Skeletal muscle cell (primary cell): ENCODE measurements at places on chromosomes 13 and 19.

GRCh38 chr19:21439201-21439751, 42.3 kb downstream of the ZNF493 start:
- DNase-seq = no peak

DNA sequence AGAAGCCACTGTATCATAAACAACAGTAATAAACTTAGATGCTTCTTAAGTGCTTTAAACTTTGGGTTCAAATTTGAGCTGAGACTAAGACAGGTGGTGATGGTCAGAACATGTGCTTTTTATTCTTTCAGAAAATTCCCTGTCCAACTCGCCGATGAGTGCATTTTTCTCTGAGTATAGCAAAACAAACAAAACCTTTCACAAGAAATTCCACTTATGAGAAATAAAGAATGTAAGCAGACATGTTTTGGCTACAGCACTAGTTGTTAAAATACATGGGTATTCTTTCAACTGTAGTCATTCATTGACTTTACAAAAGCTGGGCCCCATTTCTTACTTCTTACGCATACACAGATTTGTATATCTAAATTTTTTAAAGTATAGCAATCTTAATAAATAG, 125.6 kb downstream of the SPRY2 start:
- DNase-seq = no peak

GRCh38 chr19:17455308-17456123, 5.2 kb downstream of the NXNL1 start:
- DNase-seq = no peak

DNA sequence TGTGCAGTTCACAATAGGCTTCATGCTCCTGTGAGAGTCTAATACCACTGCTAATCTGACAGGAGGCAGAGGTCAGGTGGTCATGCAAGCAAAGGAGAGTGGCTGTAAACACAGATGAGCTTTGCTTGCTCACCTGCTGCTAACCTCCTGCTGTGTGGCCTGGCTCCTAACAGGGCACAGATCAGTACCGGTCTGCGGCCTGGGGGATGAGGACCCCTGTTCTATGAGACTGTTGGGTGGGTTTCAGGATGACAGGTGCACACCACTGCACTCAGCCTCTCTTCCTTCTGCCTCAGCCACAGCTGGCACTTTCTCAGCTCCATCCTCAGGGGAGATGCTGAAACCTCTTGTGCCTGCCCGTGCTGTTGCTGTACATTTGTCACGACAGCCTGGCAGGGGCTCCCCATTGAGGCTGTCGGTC, 9.7 kb downstream of the CLEC4G start:
- DNase-seq = no peak

DNA sequence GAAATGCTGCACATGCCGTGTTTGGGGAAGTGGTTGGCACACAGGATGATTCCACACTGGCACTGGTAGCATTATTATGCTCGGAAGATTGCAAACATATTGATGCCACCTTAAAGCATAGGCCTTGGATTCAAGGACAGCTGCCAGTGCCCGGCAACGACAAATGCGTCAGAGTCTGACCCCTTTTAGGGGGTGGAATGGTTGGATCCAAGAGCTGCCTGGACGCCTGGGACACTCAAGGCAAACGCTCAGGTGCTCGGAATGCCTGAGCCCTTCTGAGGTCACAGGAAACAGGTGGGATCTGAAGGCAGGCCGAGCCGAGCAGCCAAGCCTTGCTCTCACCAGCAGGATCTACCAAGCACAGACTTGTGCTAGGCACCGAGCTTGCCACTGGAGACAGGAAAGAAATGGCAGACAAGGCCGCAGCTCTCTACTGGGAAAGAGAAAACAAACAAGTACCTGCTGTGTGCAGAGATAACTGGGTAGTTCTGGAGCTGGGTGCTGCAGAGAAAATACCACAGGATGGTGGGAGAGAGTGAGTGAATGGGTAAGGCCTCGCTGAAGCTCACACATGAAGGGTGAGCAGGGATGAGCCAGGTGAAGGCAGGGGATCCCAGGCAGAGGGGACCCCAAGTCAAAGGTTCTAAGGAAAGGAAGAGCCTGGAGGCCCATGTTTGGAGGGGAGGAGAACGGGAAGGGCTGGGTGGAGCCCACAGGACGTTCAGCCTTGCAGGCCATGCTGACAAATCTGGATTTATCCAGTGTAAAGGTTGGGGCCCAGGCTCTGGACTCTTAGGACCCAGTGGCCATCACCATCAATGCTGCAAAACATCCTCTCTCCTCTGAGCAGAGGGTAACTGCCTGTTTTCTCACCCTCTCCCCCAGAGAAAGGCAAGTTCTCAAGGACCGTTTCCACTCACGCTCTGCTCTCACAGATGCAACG, 9.2 kb downstream of the RANBP3 start:
- DNase-seq = no peak
